Stimulated activated CD4-positive, alpha-beta T cell treated with anti-CD3 and anti-CD28 coated beads, Interleukin-1b, Interleukin-23, amount 100 ng/mL, for 1 hour (primary cell): ENCODE measurements at places on chromosomes 6 and 20.
A peak's percentile ranks its signal among the peaks of the same experiment; 100 is the strongest.

DNA sequence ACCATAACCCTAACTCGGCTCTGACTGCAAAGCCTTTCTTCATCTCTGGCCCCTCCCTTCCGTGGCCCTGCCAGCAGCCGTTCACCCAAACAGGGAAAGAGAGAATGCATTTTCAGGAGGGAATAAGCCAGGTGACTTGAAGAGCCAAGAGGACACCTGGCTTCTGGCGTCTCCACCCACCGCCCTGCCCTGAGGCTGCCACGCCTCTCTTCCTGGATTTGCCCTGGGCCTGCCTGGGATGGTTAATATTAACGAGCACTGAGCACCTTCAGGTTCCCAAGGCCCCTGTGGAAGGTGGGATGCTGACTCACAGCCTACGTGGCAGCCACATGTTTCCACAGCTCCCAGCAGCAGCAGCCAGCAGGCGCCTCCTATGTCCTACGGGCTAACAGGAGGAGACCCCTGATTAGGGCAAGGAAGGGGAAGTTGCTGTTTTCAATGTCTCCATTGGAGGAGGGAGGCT, 138.0 kb upstream of the RREB1 start:
- DNase-seq, result no peak

GRCh38 chr6:70636596-70636995, 31.1 kb upstream of the SMAP1 start:
- DNase-seq, result no peak

- DNase-seq, result no peak
Observed at GRCh38 chr6:109453156-109453555, 2.4 kb downstream of the MICAL1 start.

DNA sequence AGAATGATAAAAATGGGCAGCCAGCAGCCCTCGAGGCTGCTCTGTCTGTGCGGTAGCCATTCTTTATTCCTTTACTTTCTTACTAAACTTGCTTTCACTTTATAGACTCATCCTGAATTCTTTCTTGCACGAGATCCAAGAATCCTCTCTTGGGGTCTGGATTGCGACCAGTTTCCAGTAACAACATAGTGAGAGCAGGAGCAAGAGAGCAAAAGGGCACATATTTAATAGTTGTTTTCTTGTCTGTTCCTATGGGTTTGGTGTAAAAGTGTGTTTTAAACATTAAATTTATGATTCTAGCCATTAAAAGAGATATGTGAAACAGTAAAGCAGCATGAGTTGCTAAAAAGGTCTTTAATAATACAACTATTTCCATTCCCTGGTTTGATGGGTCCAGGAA, 78.8 kb upstream of the OPRM1 start:
- DNase-seq, result no peak

DNA sequence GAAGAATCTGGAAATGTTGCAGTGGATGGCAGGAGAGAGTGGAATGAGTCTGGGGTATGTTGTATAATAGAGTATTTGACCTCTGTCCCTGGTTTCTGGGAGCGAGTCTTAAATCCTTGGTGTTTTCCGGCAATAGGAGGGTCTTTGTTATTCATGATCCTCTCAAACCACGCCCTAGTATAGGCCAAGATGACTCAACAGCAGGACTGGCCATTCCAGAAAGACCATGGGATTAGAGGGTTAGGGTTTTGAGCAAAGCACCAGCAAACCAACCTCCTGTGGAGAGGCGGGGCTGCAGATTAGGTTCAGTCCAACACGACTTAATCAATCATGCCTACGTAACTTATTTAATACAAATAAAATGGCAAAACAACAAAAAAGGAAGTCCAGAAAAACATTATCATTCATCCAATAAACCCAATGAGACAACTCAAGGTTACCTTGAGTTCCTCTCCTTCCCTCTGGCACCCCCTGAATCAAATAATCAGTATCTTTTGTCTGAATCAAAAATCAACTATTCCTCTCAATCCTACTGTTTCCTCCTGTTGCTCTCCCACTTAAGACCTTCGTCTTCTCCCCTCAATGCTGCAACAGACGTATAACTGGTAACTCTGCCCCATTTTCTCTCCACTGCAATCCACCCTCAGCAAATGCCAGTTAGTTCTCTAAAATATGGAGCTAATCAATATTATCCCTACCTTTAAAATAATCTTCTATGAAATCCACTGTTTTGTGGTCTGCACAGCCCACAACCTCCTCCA, 15.5 kb downstream of the HUS1B start:
- DNase-seq, result no peak

GRCh38 chr6:149112976-149113375, 204.5 kb upstream of the TAB2 start:
- DNase-seq, result no peak

GRCh38 chr6:87968435-87969278, 79.0 kb upstream of the SPACA1 start:
- DNase-seq, result no peak

DNA sequence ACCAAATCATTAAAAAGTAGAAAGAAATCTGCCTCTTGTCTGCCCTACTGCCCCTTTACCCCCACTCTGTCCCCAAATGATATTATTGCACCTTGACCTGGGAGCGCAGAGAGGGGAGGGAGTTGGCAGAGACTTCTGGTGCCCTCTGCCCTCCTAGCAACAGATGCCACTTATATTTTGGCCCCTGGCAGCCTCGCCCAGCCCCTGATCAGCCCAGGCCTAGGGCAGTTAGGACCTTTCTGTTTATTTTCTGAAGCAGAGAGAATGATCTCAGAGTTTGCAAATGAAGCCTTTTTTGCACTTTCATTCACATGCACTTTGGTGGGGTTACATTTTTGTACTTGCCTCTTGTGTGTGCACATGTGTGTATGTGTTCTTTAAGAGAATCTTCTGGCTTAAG, 8.4 kb upstream of the SGK2 start:
- DNase-seq, result no peak

- no peak for DNase-seq
Observed at GRCh38 chr20:31701591-31701990, 21.1 kb downstream of the BCL2L1 start.

DNA sequence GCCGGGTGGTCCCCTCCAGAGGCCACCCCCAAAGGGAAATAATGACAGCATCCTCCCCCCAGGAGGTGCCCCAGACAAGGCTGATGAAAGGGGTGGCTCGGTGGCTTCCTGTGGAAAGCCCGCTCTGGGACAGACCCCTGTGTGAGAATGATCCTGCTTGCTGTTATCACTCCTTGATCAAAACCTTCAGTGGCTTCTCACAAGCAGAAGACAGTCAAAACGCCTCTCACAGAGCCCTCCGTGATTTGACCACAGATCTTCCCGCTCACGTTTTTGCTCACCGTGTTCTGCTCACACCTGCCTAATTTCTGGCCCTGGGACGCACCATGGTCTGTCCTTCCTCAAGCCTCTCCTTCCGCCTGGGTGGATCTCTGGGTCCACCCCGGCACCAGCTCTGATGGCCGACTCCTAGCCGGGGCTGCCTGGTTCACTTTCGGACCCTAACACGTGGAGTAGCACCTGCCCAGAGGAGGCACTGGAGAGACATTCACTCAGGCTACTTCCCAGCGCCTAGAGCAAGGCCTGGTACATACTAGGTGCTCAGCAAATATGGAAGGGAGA, 210.4 kb downstream of the ANKRD60 start:
- DNase-seq, result no peak

GRCh38 chr6:100490065-100490464, 25.3 kb upstream of the SIM1 start:
- no peak for DNase-seq

DNA sequence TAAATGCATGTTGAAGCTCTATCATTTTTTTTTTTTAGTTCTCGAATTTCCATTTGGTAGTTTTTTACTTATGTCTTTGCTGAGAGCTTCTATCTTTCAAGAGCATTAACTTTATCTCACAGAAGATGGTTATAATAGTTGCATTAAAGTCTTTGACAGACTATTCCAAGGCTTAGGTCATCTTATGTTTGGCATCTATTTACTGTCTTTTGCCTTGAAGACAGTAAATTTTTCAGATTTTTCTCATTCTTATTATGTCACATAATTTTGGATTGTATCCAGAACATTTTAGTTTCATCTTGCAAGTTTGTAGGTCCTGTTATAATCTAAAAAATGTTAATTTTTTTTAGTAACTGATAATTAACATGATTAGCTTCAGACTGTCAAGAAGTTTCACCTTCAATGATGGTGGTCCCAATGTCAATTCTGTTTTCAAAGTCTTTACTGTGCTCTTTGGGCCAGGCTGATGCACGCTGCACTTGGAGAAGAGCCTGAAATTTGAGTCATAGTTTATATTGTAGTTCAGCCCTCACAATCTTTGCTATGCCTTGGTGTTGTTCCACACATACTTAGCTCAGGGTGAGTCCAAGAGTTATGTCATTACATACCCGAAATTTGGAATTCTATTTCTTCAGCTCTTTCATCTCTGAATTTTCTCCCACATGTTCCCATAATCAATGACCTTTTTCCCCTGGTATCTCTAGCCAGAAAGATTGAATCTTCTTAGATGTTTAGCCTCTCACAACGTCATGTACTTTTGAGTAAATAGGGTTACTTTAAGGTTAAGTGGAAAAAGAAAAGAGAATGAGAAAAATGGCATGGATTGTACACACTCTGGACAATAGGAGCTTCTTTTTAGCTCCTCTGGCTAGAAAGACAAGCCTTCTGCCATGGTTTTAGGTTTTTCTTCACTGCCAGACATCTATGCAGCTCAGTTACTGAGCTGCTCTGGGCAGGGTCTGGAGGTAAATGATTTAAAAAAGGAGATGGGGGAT, 110.3 kb upstream of the BTBD3 start:
- DNase-seq, result no peak

GRCh38 chr6:150276937-150277742, 91.7 kb upstream of the IYD start:
- no peak for DNase-seq

GRCh38 chr20:61125546-61126180, 126.4 kb upstream of the CDH4 start:
- DNase-seq, result no peak

DNA sequence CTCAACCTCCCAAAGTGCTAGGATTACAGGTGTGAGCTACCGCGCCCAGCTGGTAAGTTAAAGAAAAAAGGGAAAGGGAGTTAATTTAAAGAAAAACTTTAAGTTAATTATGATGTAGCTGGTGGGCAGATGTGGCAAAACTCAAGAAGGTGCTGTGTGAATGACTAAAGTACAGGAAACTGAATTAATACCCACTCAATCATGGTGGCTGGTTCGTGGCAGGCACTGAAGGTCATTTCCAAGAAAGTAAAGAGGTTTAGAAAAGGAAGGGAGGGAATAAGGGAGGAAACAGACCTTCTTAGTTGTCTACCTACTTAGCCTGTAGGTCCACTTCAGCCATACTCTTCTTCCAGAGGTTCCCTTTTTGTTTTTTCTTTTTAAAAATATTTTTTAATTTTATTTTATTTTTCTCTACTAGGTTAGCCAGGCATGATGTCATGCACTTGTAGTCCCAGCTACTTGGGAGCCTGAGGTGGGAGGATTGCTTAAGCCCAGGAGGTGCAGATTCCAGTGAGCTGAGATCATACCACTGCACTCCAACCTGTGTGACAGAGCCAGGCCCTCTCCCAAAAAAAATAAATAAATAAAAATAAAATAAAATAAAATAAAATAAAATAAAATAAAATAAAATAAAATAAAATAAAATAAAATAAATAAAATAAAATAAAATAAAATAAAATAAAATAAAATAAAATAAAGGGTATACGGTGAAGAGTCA, 11.9 kb upstream of the TGM3 start:
- no peak for DNase-seq

GRCh38 chr6:13253272-13253671, 75.1 kb downstream of the TBC1D7 start:
- DNase-seq, result no peak

GRCh38 chr6:4935975-4936680, 67.7 kb downstream of the RPP40 start:
- DNase-seq, result no peak

GRCh38 chr20:11124849-11125505, 451.2 kb upstream of the JAG1 start:
- no peak for DNase-seq

- DNase-seq, result no peak
Observed at GRCh38 chr20:10547276-10548114, 112.4 kb downstream of the SLX4IP start.

- no peak for DNase-seq
Observed at GRCh38 chr6:118017301-118017848, 110.3 kb downstream of the SLC35F1 start.

DNA sequence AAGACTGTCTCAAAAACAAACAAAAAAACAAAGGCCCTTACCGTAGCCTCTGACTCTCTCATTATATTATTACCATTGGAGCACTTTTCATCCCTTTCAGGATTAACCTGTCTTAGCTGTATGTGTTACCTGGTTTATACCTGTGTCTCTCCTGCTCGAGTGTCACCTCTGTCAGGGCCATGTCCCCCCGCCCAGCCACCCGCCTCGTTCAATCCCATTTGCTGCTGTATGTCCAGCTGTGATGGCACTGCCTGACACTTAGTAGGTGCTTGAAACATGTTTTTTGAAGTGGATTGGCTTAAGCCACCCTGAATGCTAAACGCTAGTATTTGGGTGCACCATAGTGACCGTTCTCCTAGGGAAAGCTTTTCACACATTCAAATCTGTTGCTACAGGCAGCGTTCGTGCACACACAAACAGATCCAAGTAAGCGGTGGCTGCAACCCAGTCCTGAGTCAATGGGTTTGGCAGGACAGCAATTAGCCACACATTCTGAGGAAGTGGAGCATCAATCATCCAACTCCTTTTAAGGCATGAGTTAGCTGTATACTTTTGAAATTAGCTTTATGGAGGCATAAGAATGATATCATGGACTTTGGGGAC, 98.9 kb upstream of the ZNF217 start:
- DNase-seq, result no peak

GRCh38 chr20:51535075-51535386, 7.5 kb downstream of the NFATC2 start:
- DNase-seq, result no peak

GRCh38 chr6:134132494-134133141, 80.2 kb upstream of the SLC2A12 start:
- no peak for DNase-seq

GRCh38 chr6:56862415-56863175, 92.3 kb upstream of the BEND6 start:
- DNase-seq, result no peak

GRCh38 chr20:46872328-46873211, 22.1 kb upstream of the EYA2 start:
- DNase-seq, result no peak

GRCh38 chr6:79570129-79571029, 33.1 kb upstream of the LCA5 start:
- DNase-seq, result no peak

GRCh38 chr6:3848925-3849605, at the start of gene FAM50B:
Gene FAM50B, plus strand, starts transcription at chr6:3849373. Its CDS starts 439 bp downstream, at chr6:3849812.
- peak; percentile 88 for DNase-seq

DNA sequence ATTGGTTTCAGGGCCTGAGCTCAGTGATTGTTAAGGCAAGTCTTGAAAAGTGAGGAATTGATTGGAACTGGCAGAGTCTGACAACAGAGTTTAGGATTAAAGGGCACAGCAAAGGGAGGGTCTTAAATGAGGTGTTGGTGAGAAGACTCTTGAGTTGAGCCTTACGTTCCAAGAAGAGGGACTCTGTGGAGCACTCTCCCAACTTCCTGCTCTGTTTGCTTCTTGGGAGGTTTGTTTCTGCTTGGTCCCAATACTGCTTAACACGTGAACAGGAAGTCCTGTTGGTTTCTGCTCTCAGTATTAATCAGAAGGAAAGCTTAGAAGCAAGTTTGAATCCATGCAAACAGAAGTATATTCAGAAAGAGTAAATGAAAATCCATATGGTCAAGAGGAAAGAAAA, 15.6 kb upstream of the SYNDIG1 start:
- DNase-seq, result no peak
